H1 (cell line): ENCODE measurements at places on chromosomes 1 and 21. TPM values are rescaled to one million over a fixed set of nuclear protein-coding genes. Genes with fewer than 3 reads are reported as not detected.

ARTN gene
- 22.7 and 23.3 TPM in 2 replicates for total RNA-seq

RSPH1 gene
- 0.36 TPM in 1 of 2 replicates, not detected in the other for total RNA-seq

MIGA1 gene
- 6.1 and 7.0 TPM in 2 replicates for total RNA-seq

TNFRSF8 gene
- total RNA-seq, result 32.7 and 35.1 TPM in 2 replicates

CCDC185 gene
- not detected in 2 replicates for total RNA-seq

SNRPE gene
- 419 and 461 TPM in 2 replicates for total RNA-seq

RGS7 gene
- total RNA-seq, result 2.1 and 3.0 TPM in 2 replicates
